ENCODE measurements at places on chromosomes 1 and 21. TPM values are rescaled to one million over a fixed set of nuclear protein-coding genes. Genes with fewer than 3 reads are reported as not detected.

Gene TFF2
- total RNA-seq = not detected

DNA sequence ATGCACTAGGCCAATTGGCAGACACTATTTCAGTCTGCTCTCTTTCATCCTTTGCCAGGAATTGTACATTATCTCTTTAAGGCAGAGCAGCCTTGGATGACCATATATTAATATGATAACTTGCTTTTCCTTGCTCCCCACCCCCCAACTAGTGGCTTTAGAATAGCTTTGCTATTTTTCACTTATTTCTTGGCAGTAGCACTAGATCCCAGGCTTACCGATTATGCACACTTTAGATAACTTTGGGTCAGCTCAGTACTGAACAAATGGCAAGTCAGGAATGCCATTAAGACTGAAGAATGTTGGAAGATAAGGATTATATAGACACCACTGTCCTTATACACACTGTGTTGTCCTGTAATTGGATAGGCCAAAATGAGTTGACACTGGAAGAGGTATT is 146.4 kb downstream of the FGGY start:
- no peak for DNase-seq

- DNase-seq = no peak
Observed at GRCh38 chr21:31351438-31351837, 7.4 kb upstream of the TIAM1 start.

Gene KLHL12
- 38.0 TPM for total RNA-seq

GRCh38 chr21:44751186-44751798 is 39.9 kb upstream of the TSPEAR start:
- DNase-seq = no peak

Gene DDR2
- 0.31 TPM for total RNA-seq

Measured in activated CD8-positive, alpha-beta T cell treated with anti-CD3 and anti-CD28 coated beads for 36 hours (primary cell).